ENCODE measurements at places on chromosomes 11 and 22. TPM values are rescaled to one million over a fixed set of nuclear protein-coding genes. Genes with fewer than 3 reads are reported as not detected.

The HIPK3 gene
- total RNA-seq = 87.7 TPM

The TMEM135 gene
- 18.8 TPM for total RNA-seq

The OR2AG2 gene
- not detected for total RNA-seq

The TST gene
- 4.3 TPM for total RNA-seq

The FGF3 gene
- not detected for total RNA-seq

The SLCO2B1 gene
- total RNA-seq = not detected

The KCNJ11 gene
- total RNA-seq = not detected

The FUT4 gene
- 5.6 TPM for total RNA-seq

The MYOD1 gene
- not detected for total RNA-seq

The OR52N2 gene
- total RNA-seq = not detected

The KRTAP5-2 gene
- total RNA-seq = not detected

The CHRM1 gene
- not detected for total RNA-seq

The LRRC56 gene
- total RNA-seq = 1.5 TPM

The FIBIN gene
- not detected for total RNA-seq

The NOX4 gene
- total RNA-seq = not detected

The AQP11 gene
- 0.50 TPM for total RNA-seq

The ADM gene
- total RNA-seq = 0.82 TPM

The KCNK4 gene
- not detected for total RNA-seq

The INPP5J gene
- total RNA-seq = not detected

The OR4D5 gene
- not detected for total RNA-seq

The OVOL1 gene
- total RNA-seq = 0.11 TPM

The ZBTB3 gene
- total RNA-seq = 5.4 TPM

The ARRB1 gene
- 128 TPM for total RNA-seq

The WBP2NL gene
- 3.0 TPM for total RNA-seq

The RHOG gene
- total RNA-seq = 114 TPM

The ZFP91 gene
- total RNA-seq = 61.8 TPM

The SCUBE2 gene
- total RNA-seq = not detected

The CCDC188 gene
- not detected for total RNA-seq

The ADSL gene
- total RNA-seq = 31.3 TPM

The OR51E2 gene
- total RNA-seq = not detected

The WNT7B gene
- not detected for total RNA-seq

The SLC22A6 gene
- not detected for total RNA-seq

The SORL1 gene
- total RNA-seq = 386 TPM

The PATE1 gene
- not detected for total RNA-seq

The TSPAN4 gene
- 11.2 TPM for total RNA-seq

The SLC22A25 gene
- not detected for total RNA-seq

The TMEM86A gene
- total RNA-seq = 9.3 TPM

The TRIM29 gene
- total RNA-seq = not detected

The SCGB2A2 gene
- total RNA-seq = not detected

The GALR3 gene
- not detected for total RNA-seq

The SLC25A45 gene
- total RNA-seq = 61.1 TPM

The LUZP2 gene
- not detected for total RNA-seq

The NXPE2 gene
- total RNA-seq = not detected
